ENCODE measurements at places on chromosomes 12 and 14.

- no peak for DNase-seq
Observed at GRCh38 chr12:75917083-75917482, 114.5 kb downstream of the PHLDA1 start.

DNA sequence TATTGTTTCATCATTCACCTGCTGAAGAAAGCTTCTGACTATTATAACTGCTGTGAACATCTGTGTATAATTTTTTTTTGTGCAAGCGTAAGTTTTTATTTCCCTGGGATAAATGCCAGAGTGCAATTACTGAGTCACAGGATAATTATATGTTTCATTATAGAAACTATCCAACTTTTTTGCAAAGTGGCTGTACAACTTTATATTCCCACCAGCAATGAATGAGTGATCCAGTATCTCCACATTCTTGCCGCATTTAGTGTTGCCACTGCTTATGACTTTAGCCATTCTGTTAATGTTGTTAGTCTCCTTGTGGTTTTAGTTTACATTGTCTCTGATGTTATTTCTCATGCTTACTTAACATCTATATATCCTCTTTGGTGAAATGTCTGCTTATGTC is 88.1 kb upstream of the CCDC175 start:
- no peak for DNase-seq

- no peak for DNase-seq
Observed at GRCh38 chr12:11877869-11878780, 192.6 kb upstream of the BCL2L14 start.

GRCh38 chr14:24095271-24096068 is 1.4 kb downstream of the PCK2 start:
- peak; percentile 40 for DNase-seq

All from CD4-positive, alpha-beta T cell treated with Interleukin-12 subunit alpha and Interleukin-12 subunit beta, for 1 hour (primary cell).